ENCODE measurements at places on chromosomes 2 and 18.

- DNase-seq: no peak
Observed at GRCh38 chr2:99106913-99107312, 34.6 kb upstream of the C2orf15 start.

DNA sequence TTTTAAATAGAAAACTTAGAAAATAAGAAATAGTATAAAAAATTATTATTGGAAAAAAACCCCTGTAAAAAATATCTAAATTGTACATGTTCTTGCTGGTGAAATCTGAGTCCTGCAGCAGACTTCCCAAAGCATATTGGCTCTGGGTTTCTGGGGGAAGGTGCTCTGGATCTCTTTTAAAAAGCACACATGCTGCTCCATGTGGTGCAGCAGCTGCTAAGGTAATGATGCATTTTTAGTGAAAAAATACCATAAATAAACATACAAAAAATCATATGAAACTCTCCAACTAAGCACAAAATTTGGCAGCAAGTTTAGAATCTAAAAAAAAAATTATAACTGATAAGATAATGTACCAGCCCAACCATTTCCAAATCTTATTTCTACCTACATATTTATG is 216.5 kb downstream of the GPD2 start:
- no peak for DNase-seq

DNA sequence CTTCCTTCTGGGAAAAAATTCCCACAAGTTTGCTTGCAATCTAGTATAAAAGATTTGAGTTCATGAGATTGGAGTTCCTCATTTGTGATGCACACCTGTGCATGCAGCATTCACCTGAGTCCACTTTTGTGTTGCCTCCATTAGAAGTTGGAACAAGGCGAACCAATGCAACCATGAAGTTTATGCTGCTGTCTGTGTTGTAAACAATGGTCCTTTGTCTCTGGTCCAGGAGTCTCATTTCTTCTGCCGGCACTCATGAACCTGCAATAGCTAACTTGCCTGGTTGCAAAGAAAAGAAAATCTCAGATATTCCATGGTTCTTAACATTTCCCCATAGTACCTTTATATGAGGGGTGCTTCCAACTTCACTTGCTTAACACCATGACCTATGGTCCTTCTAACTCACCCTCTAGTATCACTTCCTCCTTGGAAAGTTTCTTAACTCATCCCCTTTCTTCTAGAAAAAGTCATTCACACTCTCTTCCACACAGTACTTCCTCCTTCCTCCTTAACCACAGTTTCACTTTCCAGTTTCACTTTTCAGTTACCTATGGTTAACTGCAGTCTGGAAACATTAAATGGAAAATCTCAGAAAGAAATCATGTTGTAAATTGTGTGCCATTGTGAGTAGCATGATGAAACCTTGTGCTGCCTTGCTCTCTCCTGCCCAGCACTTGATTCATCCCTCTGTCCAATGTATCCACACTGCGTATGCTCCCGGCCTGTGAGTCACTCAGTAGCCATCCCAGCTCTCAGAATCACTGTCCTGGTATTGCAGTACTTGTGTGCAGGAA is 128.8 kb upstream of the TRIB2 start:
- DNase-seq: no peak

- no peak for DNase-seq
Observed at GRCh38 chr2:70526126-70526525, 27.5 kb downstream of the TGFA start.

- DNase-seq: no peak
Observed at GRCh38 chr18:42864876-42865275, 250.6 kb downstream of the RIT2 start.
